ENCODE measurements at places on chromosomes 7 and 10.

- no peak for DNase-seq
Measured at GRCh38 chr10:27815846-27816245, 70.2 kb upstream of the MKX start.

DNA sequence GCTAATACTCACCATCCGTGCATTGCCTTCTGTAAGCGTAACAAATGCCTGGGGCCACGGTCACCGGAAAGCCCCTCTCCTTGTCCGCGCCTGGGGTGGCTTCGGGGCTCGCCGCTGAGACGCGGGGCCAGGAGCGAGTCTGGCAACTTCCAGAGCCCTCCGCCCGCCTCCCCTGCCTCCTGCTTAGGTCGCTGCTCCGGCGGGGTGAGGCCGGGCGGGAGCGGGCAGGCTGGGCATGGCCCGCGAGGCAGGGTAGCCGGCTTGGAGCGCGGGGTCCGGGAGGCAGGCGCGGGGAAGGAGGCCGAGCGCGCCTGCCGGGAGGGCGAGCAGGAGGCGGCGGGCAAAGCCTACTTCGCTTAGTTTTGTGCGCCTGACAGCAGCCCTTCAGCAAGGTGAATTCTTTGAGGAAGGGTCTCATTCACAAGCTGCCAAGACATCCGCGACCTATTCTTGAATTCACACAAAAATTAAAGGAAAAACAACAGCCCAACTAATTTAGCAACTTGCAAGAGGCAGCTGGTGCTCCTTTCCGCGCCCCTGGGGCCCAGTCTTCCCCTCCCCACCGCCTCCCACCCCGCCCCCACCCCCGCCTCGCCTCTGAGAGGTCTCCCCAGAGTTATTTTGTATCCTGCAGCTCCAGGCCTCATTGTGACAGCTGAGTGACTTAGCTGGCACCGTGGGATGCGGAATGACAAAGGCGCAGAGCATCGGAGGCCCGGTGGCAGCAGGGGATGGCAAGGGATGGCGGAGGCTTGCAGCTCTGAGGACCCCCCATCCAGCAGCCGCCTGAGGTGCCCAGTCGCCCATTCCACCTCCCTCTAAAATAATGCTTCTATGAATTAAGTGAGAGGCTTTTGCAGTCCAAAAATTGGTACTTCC lies 12.8 kb upstream of the KAT6B start:
- no peak for DNase-seq

DNA sequence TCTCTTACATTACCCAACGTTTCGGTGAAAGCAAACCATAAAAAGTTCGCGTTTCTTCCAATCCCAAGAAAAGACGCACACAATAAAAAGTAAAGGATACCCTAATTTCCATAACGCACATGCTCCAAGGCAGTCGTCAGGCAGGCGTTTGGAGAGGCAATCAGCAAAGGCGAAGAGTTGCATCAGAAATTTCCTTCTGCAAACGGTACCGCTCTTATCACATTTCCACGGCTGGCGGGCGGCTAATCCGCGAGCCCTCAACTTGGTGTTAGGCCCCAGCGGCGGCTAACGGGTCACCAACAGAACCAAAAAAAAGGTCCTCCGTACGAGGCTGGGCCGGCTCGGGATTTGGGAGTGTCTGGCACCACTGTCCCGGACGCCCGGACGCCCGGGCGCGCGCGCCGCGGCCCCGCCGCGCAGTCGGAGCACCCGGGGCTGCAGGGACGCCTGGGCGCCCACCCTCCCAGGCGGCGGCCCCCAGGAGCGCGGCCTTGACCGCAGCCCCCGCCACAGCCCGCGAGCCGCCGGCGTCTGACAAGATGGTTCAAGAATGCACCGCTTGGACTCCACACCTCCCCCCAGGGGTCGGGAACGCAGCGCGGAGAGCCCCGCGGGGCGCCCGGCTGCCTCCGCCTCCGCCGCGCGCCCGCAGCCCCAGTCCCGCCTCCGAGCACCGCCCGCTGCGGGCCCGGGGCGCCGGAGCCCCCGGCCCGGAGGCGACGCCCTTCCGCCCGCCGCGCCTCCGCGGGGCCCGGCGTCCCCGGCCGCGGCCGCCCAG lies 9.8 kb upstream of the GRB10 start:
- DNase-seq = peak; percentile 38

GRCh38 chr10:69573056-69573806 lies at the start of gene NEUROG3:
Gene NEUROG3 (minus strand): TSS chr10:69573422. CDS start chr10:69573043, 379 bp downstream.
- DNase-seq = peak; percentile 25
